ENCODE measurements at places on chromosomes 3 and 15. TPM values are rescaled to one million over a fixed set of nuclear protein-coding genes. Genes with fewer than 3 reads are reported as not detected.

The RHOV gene
- total RNA-seq: not detected

The SCAANT1 gene
- total RNA-seq: not detected

The CDHR4 gene
- total RNA-seq: 0.12 TPM

The PPARG gene
- 0.50 TPM for total RNA-seq

The CPNE9 gene
- total RNA-seq: not detected

- DNase-seq: no peak
These were observed 32.4 kb downstream of the FRMD4B start for GRCh38 chr3:69353503-69353902.

DNA sequence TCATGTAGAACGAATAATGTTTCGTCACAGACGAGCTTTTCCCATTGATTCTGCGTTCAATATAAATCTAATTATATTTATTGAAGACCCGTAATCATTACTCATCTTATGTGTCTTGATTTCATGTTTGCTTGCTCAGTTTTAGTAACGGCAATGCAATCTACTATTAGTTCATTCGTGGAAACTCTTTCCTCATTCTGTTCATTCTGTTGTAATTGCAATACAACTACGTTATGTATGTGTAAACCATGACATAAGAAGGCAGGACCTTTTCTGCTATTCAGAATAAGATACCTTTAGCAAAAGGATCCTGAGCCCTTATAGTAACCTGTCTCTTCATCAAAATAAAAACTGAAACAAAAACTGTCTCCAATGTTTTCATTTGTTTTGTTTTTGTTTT is 6.8 kb upstream of the ARRDC4 start:
- DNase-seq: no peak

DNA sequence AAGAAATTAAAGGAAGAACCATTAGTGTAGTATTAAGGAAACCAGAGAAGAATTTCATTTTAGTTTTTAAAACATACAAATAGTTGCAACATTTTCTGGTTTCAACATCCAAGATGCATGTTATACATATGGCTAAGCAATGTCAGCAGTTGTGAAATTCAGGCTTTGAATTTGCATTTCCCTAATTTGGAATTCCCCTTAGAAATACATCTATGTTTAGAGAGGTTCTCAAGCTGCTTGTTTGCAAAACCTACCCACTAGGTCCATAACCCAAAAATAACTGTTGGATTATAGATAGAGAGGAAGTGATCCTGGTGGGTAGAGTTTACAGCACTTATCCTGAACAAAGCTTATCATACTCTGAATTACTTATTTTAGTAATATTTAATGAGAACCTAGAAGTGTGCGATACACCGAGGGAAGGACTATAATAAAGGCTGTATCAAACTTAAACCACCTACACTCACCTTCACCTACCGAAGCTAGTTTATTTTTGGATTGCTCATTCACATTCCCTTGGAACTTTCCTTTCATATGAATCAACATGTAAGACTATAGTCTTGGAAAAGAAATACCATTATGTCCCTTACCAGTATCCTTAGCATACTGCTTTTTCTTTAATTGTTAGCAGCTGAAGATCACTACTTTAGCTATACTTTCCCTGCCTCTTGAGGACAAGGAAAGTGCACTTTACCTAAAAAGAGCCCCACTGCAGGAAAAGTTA is 60.6 kb downstream of the CHAC1 start:
- no peak for DNase-seq

DNA sequence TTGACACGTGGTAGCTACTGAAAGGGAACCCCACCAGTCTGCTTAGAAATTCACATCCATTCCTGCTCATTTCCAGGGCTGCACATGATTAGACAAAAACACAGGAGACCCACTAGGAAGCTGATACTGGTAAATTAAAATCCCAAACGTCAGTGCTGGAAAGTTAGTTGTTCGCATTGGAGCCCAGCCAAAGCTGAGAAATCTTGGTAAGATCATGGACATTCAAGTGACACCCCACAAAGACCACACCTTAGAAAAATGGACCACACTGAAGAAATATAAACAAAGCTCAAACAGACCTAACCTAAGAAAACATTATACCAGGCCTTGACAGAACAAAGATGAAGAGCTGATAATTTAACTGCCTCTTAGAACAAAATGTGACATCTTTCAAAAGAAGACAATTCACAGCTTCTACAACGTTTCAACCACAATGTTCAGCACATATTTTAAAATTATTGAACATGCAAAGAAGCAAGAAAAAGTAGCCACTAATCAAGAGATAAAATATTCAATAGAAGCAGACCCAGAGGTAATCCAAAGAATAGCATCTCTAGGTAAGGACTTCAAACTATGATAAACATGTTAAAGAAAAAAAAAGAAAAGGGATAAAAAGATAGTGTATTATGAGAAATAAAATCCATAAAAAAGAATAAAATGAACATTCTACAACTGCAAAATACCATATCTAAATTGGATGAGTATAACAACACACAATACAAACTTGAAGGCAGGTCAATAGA is 20.4 kb downstream of the RAD18 start:
- no peak for DNase-seq

DNA sequence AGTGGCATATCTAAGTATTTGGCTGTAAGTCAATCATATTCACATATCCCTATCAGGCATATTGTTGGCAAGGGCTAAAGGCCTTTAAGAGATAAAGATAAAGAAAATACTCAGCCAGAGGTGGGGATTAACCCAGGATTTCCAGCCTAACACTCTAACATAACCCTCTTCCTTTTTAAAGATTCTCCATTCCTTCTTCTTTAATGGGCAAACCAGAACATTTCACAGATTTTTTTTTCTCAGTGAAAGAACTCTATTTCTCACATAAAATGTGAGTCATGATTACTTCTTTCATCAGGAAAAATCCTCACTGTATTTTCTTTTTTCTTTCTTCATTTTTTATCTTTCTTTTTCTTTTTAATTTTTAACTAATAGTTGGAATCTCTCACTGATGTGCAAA is 200.4 kb downstream of the NR1D2 start:
- DNase-seq: no peak

All from neural progenitor cell (in vitro differentiated cells).